ENCODE measurements at places on chromosomes 4 and X. TPM values are rescaled to one million over a fixed set of nuclear protein-coding genes. Genes with fewer than 3 reads are reported as not detected.

DNA sequence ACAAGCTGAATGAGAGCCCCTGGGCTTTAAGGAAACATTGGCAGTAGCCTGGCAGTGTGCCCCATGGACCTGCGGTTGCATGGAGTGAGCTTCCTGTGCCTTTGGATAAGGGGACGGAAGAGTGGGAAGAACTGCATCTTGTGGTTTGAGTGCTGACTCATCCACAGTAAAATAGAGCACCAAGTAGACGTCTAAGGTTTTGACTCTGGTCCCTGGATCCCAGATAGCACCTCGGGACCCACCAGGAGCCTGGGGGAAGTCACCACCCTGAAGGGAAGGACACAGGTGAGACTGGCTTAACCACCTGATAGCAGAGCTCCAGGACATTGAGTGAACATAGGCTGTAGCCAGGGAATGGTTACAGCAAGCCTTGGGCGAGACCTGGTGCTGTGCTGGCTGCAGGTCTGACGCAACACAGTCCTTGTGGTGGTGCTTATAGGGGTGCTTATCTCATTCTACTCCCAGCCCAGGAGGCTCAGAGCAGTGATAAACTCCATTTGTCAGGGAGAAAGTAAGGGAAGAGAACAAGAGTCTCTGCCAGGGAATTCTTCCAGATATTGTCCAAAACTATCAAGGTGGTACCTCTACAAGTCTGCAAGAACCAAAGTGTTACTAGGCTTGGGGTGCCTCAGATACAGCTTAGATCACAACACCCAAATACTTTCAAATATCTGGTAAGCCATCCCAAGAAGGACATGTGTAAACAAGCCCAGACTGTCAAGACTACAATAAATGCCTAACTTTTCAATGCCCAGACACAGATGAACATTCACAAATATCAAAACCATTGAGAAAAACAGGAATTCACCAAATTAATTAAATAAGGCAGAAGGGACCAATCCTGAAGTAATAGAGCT, 123.6 kb upstream of the TET2 start:
- peaks cover 11% of the 10 kb centered on the region for H3K4me1 ChIP-seq
- H3K27me3 ChIP-seq = no peaks in the 10 kb centered on the region
- no peak overlapping the region for H3K4me3 ChIP-seq
- no peak overlapping the region for H3K27ac ChIP-seq
- DNase-seq = peak; percentile 6

DNA sequence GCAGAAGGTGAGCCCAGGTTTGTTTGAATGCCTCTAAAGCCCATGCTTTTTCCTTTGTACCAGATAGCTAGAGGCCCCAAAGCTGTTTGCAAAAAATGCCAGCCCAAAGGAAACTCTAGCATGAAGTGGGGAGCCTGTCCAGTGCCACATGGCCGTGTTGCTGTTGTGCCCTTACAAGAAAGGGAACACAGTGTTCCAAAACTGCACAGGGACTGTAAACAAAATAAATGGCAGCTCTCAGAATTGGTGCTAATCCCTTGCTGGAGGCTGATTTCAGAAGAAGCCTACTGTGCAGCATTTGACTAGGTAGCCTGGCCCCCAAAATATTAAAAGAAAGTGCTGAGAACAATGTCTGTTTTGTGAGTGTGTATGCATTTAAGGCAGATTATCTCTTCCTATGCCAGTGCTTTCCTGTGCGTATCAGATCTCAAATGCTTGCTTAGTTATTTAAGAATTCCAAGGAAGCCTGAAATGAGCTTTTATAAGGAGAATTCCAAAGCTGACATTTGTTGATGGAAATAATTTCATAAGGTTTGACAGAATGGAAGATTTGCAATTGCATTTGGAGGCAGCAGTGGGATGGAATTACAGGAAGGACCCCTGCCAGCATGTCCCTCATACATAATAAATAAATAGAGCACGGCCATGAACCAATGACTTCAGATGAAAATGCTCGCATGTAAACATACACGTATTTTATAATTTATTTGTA, 115.7 kb downstream of the IRF2 start:
- H3K4me1 ChIP-seq = no peaks in the 10 kb centered on the region
- no peaks in the 10 kb centered on the region for H3K36me3 ChIP-seq
- H3K27me3 ChIP-seq = no peaks in the 10 kb centered on the region
- DNase-seq = no peak
- no peak overlapping the region for H3K4me3 ChIP-seq

DNA sequence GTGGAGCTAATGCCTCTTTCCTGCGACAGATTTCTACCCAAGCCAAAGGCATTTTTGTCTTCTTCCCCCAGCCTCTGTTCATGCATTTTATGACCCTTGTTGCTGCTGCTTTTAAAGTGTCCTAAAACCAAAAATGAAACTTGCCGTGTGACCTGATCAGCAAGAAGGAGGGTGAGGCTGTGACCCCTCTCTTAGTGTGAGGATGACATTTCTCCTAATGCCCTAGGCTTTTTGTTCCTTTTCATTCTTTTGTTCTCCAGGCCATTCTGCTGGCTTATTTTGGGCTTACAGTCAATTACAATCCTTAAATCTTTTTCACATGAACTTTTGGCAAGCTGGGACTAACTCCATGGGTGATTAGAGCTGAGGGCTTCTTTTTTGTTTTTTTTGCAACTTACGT, 34.4 kb downstream of the PTTG2 start:
- peaks cover 30% of the 10 kb centered on the region for H3K4me1 ChIP-seq
- H3K36me3 ChIP-seq = no peaks in the 10 kb centered on the region
- no peak for DNase-seq
- no peak overlapping the region for H3K27ac ChIP-seq
- no peak overlapping the region for H3K4me3 ChIP-seq
- H3K27me3 ChIP-seq = no peaks in the 10 kb centered on the region

- no peak for DNase-seq
- no peak overlapping the region for H3K27ac ChIP-seq
- peaks cover 22% of the 10 kb centered on the region for H3K4me1 ChIP-seq
- H3K4me3 ChIP-seq = no peak overlapping the region
- H3K36me3 ChIP-seq = no peaks in the 10 kb centered on the region
Observed at GRCh38 chr4:152476796-152477195, 59.1 kb downstream of the FBXW7 start.

- no peaks in the 10 kb centered on the region for H3K36me3 ChIP-seq
- H3K27ac ChIP-seq = no peak overlapping the region
- H3K4me1 ChIP-seq = no peaks in the 10 kb centered on the region
- no peaks in the 10 kb centered on the region for H3K27me3 ChIP-seq
- H3K4me3 ChIP-seq = no peak overlapping the region
Observed at GRCh38 chrX:84064164-84064563, 123.8 kb downstream of the RPS6KA6 start.

- peaks cover 9% of the 10 kb centered on the region for H3K4me1 ChIP-seq
- peak; percentile 96 for DNase-seq
- H3K36me3 ChIP-seq = no peaks in the 10 kb centered on the region
- H3K27ac ChIP-seq = peak within 1 kb of the TSS; percentile 96
- H3K27me3 ChIP-seq = no peaks in the 10 kb centered on the region
Observed at GRCh38 chrX:120560842-120561633, at the start of gene CUL4B. CUL4B (minus strand) TSS chrX:120560962; CDS start chrX:120560638, 324 bp downstream.

- H3K27me3 ChIP-seq = peaks cover 4% of the 10 kb centered on the region
- H3K36me3 ChIP-seq = no peaks in the 10 kb centered on the region
- H3K27ac ChIP-seq = no peak overlapping the region
- H3K4me1 ChIP-seq = no peaks in the 10 kb centered on the region
- no peak for DNase-seq
- H3K4me3 ChIP-seq = no peak overlapping the region
Observed at GRCh38 chrX:74280759-74281158, 23.2 kb upstream of the ZCCHC13 start.

DNA sequence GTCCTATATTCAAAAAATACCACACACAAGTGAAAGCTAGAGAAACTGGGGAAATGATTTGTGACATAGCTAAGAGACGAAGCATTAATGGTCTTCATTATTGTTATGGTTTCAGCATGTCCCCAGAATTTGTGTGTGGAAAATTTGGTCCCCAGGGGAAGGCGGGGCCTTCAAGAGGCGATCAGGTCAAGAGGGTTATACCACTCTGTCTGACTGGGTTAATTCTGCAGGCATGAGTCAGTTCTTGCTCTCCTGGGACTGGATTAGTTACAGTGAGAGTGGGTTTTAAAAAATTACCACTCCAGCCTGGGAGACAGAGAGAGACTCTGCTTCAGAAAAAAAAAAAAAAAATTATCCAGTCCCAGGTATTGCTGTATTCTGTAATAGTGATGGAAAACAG, 2.1 kb upstream of the MTNR1A start:
- no peaks in the 10 kb centered on the region for H3K36me3 ChIP-seq
- no peaks in the 10 kb centered on the region for H3K4me1 ChIP-seq
- H3K4me3 ChIP-seq = no peak overlapping the region
- no peak for DNase-seq
- peaks cover 8% of the 10 kb centered on the region for H3K27me3 ChIP-seq

Gene CXCL1
- total RNA-seq = 4.1 TPM

Gene TCEAL5
- not detected for total RNA-seq

Gene BEX5
- total RNA-seq = 4.7 TPM
